ENCODE measurements at places on chromosomes 13 and 19. TPM values are rescaled to one million over a fixed set of nuclear protein-coding genes. Genes with fewer than 3 reads are reported as not detected.

SLC27A1 gene
- 7.3 TPM for total RNA-seq

LILRB3 gene
- 1.1 TPM for total RNA-seq

SIRT6 gene
- total RNA-seq = 30.8 TPM

FUT6 gene
- 0.16 TPM for total RNA-seq

SMIM44 gene
- not detected for total RNA-seq

NPAS1 gene
- not detected for total RNA-seq

PSG1 gene
- not detected for total RNA-seq

FREM2 gene
- not detected for total RNA-seq

HAUS8 gene
- total RNA-seq = 66.0 TPM

CEACAM16 gene
- not detected for total RNA-seq

Measured in activated CD8-positive, alpha-beta T cell treated with anti-CD3 and anti-CD28 coated beads, Interleukin-2, amount 10 ng/mL, durations not matched to agents 7 days and 5 days (primary cell).